T-helper 1 cell (primary cell): ENCODE measurements at places on chromosomes 6 and 20.

GRCh38 chr6:6711832-6712448 lies 123.4 kb downstream of the LY86 start:
- DNase-seq: no peak

GRCh38 chr6:119255492-119255891 lies 94.1 kb downstream of the MAN1A1 start:
- DNase-seq: no peak

DNA sequence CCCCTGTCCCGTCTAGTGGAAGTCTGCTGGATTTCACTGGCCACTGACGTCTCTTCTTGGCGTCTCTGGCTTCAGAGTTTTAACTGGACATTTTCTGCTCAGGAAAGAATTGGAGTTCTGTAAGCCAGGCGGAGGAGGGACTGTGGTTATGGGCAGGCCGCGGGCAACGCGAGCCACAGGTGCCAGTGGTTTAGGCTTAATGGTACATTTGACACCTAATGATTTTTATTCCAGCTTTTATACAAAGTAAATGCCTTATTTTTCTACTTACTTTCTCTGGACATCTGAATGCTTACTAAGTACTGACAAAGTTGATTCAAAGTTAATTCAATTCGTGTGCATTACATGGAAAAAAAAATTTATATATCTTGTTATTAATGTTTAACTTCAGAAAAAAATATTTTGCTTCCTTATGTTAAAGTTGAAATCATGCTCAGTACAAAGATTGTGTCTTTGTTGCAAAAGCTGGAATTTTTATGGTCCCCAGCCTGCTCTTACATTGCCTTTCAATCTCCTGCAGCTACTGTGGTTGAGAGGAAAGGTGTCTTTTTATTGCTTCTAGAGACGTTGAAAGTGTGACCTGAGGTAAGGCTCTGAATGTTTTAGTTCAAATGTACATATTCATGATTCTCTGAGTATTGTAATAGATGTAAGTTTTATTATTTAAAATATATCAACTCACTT lies 231.0 kb downstream of the SMOC2 start:
- DNase-seq: no peak

DNA sequence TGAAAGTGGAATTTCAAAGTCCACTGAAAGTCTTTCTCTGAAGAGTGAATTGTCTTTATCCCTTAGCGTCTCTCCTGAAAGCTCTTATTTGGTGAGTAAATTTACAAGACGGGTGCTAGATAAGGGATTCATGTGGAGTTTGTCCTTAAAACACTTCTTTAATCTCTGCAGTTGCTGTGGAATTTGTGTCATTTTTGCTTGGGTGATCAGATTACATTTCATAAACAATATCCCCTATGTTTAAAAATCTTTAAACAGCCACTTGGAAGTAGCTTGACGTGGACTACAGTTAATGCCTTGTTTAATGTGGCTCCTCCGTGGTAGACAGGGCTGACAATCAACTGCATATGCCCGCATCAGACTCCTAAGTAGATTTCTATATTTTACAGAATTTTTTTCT lies 175.4 kb upstream of the ZNF217 start:
- no peak for DNase-seq

DNA sequence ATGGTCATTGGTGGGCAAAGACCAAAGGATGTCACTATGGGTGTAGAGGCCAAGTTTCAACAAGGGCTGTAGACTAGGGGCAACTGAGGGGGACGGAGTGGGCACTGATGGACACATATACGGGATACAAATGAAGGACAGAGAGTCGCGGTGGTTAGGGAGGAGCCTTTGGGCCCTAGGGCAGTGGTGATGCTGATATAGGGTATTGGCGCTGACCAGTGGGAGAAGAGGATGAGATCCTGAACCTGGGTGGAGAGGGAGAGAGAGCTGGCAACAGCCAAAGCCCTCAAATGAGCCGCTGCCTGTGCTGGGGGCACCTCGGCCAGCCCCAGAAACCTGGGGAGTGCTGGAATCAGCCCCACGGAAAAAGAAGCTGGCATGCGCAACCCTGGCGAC lies 1.6 kb downstream of the CDH22 start:
- no peak for DNase-seq

DNA sequence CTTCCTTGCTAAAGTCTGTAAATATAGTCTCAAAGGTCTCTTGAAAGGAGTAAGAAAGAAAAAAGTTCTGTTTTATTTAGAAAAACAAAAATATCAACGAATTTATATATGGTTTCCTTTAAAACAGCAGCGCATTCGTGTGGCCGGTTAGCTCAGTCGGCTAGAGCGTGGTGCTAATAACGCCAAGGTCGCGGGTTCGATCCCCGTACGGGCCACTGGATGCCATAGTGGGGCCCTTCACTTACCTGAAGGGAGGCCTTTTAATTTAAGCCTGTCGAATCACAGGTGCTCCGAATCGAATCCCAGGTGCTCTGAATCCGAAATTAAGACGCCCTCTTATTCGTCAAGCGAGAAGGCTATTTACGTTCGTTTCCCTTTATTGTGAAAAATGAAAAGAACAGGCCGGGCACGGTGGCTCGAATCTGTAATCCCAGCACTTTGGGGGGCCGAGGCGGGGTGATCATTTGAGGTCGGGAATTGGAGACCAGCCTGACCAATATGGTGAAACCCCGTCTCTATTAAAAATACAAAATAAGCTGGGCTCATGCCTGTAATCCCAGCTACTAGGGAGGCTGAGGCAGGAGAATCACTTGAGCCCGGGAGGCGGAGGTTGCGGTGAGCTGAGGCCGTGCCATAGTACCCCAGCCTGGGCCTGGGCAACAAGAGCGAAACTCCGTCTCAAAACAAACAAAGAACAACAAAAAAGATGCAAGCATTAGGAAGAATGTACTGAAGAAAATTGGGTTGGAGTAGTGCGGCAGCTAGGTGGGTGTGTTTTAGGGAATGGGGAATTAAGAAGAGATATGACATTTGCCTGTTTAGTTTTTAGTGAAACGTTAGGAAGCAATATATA lies 195.8 kb upstream of the ZNF184 start:
- peak; percentile 56 for DNase-seq

DNA sequence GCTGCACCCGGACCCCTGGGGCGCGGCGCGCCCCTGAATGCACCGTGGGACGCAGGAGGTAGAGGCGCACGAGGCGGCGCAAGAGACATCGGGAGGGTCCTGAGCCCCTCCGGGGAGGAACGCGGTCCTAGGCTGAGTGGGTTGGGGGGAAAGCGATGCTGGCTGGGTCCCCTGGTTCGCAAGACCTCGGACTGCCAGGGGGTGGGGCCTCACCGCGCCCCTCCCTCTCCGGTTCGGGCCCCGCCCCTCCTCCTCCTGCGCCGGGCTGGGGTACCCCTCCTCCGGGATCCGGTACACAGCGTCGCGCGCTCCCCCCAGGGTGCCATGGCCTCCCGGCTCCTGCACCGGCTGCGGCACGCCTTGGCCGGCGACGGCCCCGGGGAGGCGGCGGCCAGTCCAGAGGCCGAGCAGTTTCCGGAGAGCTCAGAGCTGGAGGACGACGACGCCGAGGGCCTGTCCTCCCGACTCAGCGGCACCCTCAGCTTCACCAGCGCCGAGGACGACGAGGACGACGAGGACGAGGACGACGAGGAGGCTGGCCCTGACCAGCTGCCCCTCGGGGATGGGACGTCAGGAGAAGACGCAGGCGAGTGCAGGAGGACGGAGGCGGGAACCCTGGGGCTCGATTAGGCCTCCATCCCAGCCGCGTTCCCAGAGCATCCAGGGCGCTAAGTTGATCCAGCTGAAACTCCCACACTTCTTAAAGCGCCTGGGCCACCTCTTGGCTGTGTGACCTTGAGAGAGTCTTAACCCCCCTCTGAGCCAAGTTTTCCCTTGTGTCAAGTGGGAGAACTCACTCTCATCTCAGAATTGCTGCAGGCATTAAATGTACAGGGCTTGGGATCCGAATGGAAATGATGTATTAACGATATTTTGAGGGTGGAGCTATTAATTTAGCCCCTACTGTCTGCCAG lies 541 bp downstream of the SNX21 start:
- DNase-seq: no peak

GRCh38 chr6:162722226-162722625 lies 5.3 kb downstream of the PRKN start:
- no peak for DNase-seq

DNA sequence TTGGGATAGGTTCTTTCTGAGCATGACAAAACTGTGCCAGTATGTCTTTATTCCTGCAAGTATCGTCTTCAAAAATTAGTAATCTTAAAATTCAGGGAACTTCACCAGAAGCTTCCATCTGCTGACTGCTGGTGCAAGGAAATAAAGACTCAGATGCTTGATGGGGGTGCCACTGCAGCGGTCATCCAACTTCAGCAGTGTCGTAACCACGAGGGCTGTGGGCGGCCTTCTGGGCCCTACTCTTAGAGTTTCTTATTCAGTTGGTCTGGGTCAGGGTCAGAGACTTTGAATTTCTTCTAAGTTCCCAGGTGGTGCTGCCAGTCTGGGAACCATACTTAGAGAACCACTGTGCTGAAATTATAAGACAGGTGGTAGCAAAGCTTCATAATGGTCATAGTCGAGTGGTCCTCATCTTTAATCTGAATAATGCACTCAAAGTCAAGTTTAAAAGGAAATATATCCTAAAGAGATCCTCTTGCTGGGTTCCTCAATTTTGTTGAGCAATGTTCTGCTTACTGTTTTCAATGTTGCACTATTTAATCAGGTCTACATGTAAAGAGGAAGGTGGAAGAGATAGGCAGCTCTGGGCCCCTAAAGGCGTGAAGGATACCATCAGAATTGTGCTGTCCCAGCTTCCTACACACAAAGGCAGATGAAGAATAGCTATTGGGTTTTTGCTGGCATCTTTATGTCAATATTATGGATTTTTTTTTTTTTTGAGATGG lies 165.4 kb upstream of the GMDS start:
- DNase-seq: no peak

- no peak for DNase-seq
Observed at GRCh38 chr6:53896196-53896595, 101.4 kb downstream of the LRRC1 start.

GRCh38 chr20:57043091-57043490 lies 223.3 kb downstream of the BMP7 start:
- DNase-seq: no peak

- DNase-seq: no peak
Observed at GRCh38 chr20:38523697-38524096, 51.1 kb downstream of the RALGAPB start.

DNA sequence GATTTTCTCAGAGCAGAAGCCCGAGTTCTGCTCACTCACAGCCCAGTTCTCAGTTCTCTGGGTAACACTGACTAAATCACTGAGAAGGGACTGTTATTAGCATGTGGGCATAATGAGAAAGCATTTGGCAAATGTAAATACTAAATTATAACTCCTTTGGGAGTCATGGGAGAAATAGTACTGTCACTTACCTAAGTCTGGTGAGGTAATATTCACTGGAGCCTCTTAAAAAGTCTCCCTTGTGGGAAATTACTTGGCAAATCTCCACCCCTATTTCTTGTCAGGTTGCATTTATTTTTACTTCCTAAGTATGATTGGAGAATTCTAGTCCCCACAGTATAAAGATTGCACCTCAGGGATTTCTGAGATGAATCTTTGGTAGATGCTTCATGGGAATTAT lies 254.3 kb downstream of the SLC35F1 start:
- no peak for DNase-seq

GRCh38 chr20:21436205-21436604 lies 38.9 kb upstream of the NKX2-4 start:
- DNase-seq: no peak

- DNase-seq: no peak
Observed at GRCh38 chr6:53506872-53507271, 38.0 kb downstream of the GCLC start.

GRCh38 chr20:35644806-35645205 lies 19.9 kb downstream of the CPNE1 start:
- no peak for DNase-seq

- DNase-seq: no peak
Observed at GRCh38 chr6:135267085-135267484, 86.0 kb downstream of the MYB start.

GRCh38 chr6:156978948-156979347 lies 201.8 kb downstream of the ARID1B start:
- DNase-seq: no peak

DNA sequence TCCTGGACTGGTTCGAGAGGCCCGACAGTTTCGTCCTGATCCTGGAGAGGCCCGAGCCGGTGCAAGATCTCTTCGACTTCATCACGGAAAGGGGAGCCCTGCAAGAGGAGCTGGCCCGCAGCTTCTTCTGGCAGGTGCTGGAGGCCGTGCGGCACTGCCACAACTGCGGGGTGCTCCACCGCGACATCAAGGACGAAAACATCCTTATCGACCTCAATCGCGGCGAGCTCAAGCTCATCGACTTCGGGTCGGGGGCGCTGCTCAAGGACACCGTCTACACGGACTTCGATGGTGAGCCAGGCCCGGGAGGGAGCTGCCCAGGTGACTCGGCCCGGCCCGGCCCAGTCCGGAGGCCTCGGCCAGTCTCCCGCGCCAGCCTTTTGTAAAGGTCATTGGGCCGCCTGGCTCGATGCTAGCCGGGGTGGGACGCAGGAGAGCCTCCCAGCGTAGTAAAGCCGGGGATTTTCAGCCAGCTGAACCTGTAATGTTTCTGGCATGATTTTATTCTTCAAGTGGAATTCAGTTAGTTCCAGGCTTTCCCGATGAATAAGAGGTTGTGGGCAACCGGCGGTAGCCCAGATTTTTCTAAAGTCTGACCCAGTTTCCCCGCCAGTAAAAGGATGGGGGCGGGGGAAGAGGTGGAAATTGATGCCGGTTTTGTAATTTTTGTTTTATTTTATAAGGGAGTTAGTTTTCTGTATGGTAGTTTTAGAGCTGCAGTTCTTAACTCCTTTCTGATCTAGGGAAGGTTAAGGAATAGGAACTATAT lies 1.4 kb downstream of the PIM1 start:
- DNase-seq: peak; percentile 55
